ENCODE measurements at places on chromosomes 11 and 22.

GRCh38 chr11:75946531-75947530, 131.8 kb downstream of the UVRAG start:
- peak; percentile 87 for DNase-seq

DNA sequence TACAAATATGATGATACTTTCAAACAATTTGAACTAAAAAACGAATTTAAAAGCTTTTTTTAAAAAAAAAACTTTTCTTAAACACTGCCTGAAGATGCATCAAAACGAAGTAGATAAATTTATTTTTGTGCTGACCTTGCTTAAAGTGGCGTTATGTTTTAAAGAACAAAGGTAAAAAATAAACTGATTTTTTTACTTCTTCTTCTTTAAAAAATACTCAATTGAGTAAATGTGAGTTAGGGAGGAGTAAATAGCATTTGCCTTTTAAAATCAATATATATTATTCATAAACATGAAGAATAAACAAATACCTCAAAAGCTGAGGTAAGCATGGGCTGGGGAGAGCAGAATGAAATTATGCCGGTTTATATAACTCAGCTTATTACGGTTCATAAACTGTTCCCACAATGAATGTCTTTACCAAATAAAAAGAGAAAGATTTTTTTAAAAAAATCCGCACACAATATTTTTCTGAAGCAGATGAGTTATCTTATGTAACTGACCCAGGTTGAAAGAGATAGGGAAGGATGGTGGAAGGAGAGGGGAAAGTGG, 9.0 kb downstream of the PAX6 start:
- DNase-seq, result no peak

DNA sequence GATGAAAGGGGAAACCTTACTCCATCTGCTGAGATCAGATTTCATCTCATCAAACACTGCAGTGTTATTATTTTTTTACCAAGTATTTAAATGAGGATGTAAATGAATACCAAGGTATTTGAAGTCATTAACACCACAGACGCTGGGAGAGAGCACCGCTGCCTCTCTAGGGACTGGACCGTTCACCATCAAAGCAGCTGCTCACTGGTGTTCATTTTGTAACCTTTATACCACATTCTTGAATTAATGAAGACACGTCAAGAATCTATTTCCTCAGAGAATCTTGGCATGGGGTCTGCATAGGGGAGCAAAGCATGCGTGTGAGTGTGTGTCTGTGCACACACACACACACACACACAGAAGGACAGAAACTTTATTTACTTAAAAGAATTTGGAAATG, 15.6 kb downstream of the SIAE start:
- DNase-seq, result no peak

- DNase-seq, result no peak
These were observed 66.7 kb downstream of the RRM1 start for GRCh38 chr11:4161305-4161704.

GRCh38 chr11:103825469-103825868, 211.0 kb upstream of the DDI1 start:
- DNase-seq, result no peak

- no peak for DNase-seq
These were observed 32.1 kb downstream of the ARHGEF17 start for GRCh38 chr11:73340164-73340563.

DNA sequence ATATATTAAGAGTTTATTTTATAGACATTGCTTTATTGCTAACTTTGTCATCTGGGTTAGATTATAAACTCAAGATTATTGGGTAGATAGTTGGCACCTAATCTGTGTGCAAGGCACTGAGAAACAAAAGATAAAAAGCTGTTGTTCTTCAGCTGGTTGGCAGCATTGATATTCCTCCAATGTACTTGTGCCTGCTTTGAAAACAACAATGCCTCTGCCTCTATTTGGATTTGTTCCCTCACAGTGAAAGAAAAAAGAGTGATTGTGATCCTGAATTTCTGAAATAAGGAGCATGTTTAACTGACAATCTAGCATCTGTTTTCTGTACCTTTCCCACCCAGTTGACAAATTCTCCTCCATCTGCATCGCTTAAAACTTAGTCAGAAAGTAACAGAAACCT, 98.3 kb downstream of the TYR start:
- DNase-seq, result no peak

DNA sequence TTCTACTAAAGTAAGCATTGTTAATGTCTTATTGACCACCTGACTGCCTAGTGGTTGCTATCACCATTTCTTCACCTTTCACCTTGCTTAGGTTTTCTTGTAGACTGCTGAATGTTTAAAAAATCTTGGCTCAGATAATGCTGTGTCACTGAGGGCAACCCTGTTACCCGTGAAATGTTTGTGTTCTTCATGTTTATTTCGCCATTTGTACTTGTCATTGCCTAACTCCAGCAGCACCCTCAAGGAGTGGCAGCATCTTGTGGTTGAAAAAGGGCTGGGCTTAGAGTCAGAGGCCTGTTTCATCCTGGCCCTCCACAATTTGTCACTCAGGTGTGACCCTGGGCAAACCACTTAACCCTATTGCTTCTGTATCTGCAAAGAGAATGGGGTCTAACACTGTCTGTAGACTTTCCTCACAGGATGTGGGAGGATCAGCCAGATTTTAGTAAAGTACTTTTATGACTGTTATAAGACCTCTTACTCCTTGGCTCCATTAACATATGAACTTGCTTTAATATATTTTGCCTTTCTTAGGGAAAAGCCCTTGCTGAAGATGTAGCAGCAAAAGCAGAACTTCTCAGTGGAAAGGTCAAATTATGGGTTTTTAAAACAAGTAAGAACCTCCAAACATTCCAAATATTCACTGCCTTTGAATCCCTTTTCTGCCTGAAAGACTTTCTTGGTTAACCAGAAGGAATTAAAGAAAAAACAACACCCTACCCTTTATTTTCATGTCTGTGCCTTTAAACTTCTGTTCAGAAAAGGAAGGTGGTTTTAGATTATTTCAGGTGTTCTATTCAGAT, 154.5 kb upstream of the C11orf87 start:
- DNase-seq, result no peak

- no peak for DNase-seq
These were observed 54.3 kb upstream of the CREB3L1 start for GRCh38 chr11:46223252-46223513.
